ENCODE measurements at places on chromosomes 13 and 19.
A peak's percentile ranks its signal among the peaks of the same experiment; 100 is the strongest.

GRCh38 chr19:7349961-7350711, 1.4 kb downstream of the ARHGEF18 start:
- DNase-seq, result no peak

- no peak for DNase-seq
Observed at GRCh38 chr19:12052091-12052496, 667 bp downstream of the ZNF878 start.

- DNase-seq, result peak; percentile 81
Observed at GRCh38 chr13:27194895-27195764, 23.5 kb upstream of the USP12 start.

GRCh38 chr13:87426742-87427141, 244.4 kb upstream of the SLITRK5 start:
- DNase-seq, result no peak

GRCh38 chr13:20658451-20659040, 45.0 kb upstream of the IL17D start:
- DNase-seq, result peak; percentile 2

DNA sequence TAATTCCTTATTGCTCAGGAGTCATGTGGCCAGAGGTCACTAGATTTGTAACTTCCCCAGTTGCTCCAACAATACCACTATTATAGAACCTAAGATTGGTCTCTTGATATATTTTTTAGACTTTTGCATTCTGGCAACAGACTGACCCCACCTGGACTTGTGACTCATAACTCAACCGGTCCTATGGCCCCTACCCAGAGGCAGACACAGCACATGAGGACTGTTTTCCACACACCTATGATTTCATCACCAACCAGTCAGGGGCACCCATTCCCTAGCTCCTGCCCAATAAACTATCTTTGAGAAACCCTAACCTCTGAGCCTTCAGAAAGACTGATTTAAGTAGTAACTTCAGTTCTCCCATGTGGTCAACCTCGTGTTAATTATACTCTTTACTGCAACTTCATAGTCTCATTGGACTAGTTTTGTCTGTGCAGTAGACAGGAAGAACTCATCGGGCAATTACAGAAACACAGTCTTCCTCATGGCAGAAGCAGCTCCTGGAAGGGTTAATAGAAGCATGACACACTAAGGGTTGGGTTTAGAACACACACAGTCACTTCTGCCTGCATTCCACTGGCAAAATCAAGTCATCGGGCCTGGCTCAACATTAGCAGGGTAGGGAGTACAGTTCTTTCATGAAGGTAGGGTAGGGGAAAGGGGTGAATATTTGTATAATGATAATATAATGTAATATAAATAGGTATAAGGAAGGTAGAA, 251.8 kb downstream of the UQCRFS1 start:
- DNase-seq, result no peak

- peak; percentile 94 for DNase-seq
Observed at GRCh38 chr19:40690693-40691420, 406 bp upstream of the NUMBL start.

- DNase-seq, result no peak
Observed at GRCh38 chr13:25840931-25841330, 210.9 kb downstream of the SHISA2 start.

GRCh38 chr13:80753866-80754265, 412.9 kb upstream of the SPRY2 start:
- peak; percentile 5 for DNase-seq

- no peak for DNase-seq
Observed at GRCh38 chr13:77907666-77908341, 10.8 kb downstream of the EDNRB start.

- DNase-seq, result no peak
Observed at GRCh38 chr13:81246556-81246955, 905.6 kb upstream of the SPRY2 start.

DNA sequence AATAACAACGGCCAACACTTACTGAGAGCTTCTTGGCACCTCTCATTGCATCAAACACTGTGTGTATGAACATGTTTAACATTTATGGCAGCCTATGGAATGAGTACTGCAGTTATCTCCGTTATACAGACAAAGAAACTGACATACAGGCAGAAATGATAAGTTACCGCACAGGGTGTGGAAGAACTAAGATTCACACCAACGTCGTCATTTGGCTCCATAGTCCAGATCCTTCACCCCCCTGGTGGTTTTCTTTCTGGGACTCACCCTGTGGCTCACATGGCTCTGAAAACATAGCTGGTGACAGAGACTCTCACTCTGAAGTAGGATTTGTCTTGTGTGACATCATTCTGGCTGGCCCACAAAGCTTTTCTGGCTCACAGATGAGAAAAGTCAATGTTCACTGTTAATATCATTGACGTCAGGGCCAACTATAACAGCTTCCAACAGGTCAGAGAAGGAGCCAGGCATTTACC, 230.1 kb downstream of the DLEU7 start:
- no peak for DNase-seq

DNA sequence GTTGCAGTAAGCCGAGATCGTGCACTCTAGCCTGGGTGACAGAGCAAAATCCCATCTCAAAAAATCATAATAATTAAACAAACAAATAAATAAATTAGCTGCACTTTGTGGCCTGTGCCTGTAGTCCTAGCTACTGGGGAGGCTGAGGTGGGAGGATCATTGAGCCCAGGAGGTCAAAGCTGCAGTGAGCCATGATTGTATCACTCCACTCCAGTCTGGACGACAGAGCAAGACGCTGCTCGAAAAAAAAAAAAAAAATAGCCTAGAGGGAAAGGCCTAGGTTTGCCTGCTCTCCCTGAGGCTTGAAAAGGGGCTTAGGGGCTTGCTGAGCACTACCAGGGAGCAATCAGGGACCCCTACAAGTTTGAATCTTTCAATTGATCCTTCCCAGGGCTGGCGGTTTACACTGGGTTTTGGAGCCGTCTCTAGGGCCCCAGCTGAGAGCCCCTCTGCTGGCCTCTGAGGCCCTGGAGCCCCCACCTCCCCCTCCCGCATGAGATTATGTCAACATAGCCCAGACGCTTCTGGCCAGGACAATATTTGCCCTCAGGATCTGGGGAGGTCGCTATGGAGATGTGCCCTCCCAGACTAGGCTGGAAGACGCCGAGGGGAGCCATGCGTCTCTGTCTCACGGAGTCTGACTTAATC, 10.4 kb upstream of the GIPR start:
- DNase-seq, result no peak

DNA sequence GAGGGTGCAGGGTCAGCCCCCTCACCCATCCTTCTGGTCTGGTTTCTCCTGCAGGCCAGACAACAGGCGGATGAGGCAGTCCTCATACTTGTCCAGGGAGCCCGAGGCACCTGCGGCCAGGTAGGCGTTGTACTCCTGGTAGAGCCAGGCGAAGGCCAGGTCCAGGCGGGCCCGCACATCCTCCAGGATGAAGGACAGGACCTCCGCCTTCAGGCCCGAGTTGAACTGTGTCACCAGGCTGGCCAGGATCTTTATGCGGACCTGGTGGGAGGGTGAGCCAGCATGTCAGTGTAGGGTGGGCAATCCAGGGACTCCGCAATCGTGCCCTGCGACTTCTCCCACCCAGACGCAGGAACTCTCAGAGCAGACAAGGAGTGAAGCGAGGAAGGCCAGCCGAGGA, 13.8 kb upstream of the RSPH6A start:
- DNase-seq, result no peak

DNA sequence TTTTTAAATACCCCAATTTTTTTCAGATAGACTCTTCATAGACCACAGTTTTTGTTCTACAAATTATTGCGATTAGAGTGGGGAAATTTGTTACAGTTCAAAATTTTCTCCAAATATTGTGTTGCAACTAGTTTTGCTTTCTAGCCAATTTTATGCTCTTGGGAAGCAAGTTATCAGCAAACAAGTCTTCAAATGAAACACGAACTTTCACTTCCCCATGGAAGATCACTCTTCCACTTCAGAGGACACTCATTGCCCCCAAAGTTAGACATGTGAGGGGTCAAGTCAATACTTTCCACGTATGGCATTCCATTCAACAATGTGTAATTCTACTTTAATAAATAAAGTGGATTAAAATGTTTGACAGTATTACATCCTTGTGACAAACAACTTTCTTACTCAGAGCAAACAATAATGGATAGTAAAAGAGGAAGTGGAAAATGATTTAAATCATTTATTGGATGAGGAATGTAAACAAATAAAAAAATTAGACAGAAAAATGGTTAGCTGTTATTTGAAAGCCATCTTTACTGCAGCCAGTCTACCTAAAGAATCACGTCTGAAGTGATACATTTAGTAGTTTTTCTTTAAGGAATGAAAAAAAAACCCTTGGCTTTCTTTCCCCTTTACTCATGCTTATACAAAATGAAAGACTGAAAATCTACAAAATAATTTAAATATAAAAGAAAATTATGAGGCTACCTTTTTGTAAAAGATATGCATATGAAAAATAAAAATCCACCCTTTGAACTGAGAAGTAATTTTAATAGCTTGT, 41.2 kb upstream of the TNFSF11 start:
- DNase-seq, result no peak

GRCh38 chr19:4986471-4986891, 17.6 kb downstream of the KDM4B start:
- DNase-seq, result no peak

- no peak for DNase-seq
Observed at GRCh38 chr13:34816908-34817665, 125.0 kb upstream of the NBEA start.

DNA sequence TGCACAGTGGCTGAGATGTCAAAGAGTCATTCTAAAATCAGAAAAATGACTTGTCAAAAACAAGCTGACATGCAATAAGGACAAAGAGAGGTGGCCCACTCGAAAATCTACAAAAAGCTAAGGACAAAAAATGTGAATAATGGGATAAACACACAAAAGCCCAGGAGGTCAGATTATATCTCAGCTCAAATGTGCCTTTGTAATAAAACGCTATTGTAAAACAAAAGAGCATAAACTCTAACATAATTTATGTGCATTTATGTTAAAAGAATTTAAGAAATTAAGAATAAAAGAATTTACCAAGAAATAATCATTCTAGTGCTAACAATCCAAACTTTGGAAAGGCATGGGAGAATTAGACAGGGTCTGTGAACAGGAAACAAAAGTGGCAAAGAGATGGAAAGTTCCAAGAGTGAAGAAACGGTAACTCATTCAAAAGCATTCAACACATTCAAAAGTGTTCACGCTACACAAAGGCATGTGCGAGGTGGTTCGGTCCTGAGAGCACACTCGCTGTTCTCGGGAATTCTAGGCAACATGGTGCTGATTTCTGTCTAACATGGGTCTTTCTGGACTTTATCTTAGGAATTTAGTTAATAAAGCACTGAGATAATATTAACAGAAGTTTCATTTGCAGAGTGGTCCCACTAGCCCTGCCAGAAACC, 197.7 kb downstream of the KATNAL1 start:
- DNase-seq, result no peak

DNA sequence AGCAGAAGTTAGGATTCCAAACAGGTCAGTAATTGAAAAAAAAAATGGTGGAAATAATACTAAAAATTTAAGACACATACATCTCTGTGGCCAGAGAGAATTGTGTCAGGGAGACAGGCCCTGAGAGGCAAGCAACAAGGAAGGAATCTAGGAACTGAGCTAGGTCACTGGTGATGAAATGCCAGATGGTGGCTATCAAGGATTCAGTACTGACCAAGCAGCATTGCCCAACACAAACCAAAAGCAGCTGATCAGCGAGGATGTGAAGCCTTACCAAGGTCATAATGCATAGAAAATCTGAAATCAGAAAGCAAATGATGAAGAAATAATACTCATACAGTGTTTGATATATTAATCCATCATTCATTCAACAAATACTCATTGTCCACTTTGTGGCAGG, 905.0 kb downstream of the GPC5 start:
- peak; percentile 46 for DNase-seq

DNA sequence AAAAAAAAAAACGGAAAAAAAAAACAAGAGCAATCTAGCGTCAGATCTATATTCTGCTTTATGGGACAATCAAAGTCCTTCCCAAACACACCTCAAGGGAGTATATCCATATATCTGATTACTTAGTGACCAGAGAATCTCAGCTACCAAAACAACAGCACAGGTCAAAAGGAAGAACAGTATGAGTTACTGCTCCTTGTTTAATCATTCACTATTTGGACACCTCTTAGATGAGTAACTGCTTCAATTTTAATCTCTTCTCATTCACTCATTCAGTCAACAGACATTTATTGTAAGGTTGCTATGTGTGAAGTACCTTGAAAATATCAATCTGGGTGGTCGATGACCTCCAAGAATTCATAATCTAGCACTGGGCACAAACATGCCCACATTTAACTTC, 193.2 kb downstream of the IRS2 start:
- DNase-seq, result no peak

- no peak for DNase-seq
Observed at GRCh38 chr13:75804605-75805004, 168.5 kb downstream of the LMO7 start.

GRCh38 chr13:30718661-30719524, 16.4 kb upstream of the ALOX5AP start:
- DNase-seq, result peak; percentile 71

DNA sequence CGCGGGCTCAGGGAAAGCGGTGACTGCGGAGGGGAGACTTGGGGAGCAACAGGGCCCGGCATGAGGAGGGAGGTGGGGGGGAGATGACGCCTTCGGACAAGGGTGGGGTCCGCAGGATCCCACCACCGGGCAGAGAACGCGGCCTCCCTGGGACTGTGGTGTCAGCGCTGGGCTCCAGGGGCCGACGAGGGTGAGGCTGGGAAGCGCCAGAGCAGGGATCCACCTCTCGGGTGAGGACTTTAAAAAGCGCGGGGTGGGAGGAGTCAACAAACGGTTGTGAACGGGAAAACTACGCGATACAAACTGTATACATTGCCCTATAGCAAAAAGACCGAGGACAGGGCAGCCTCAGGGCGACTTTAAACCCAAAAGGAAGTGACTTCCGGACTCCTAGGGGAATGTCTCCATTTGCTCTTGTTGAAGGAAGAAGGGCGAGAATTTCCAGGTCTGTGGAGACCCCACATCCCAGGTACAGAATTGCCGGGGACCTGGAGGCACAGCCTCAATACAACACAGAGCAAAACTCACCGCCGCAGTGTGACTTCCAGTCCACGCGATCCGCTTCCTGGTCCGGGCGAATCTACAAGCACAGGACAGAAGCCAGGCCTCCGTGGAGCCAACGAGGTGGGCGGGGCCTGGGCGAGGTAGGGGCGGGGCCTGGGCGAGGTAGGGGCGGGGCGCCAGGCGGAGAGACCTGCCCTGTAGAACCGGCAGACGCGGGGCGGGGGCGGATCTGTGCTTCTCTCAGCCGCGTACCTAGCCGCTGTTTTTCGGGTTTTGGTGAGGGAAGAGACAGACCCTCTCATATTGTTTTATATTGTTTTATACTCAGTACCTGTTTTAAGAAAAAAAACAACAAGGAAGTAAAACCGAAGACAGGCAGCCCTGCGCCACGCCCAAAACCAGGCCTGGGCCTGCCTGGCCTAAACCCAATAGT, at the start of gene ZNF888:
Gene ZNF888 (minus strand): TSS at position 588 of the 937 bp plus-strand sequence. CDS start 5,555 bp downstream, outside the sequence.
- peak; percentile 73 for DNase-seq

GRCh38 chr19:15177269-15178116, 23.3 kb downstream of the NOTCH3 start:
- peak; percentile 63 for DNase-seq

Measured in fibroblast of gingiva (primary cell).